ENCODE measurements at places on chromosomes 5 and 9. TPM values are rescaled to one million over a fixed set of nuclear protein-coding genes. Genes with fewer than 3 reads are reported as not detected.

DNA sequence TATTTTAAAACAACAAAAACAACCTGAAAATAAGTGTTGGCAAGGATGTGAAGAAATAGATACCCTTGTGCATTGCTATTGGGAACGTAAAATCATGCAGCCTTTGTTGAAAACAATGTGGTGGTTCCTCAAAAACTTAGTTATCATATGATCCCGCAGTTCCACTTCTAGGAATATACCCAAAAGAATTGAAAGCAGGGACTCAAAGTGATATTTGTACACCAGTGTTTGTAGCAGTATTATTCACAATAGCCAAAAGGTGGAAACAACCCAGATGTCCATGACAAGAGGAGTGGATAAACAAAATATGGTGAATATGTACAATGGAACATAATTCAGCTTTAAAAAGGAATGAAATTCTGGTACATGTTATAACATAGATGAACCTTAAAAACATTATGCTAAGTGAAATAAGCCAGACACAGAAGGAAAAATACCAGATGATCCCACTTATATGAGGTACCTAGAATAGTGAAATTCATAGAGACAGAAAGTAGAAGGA is 29.0 kb downstream of the IRF1 start:
- DNase-seq: no peak

The TMEM215 gene
- not detected for total RNA-seq

DNA sequence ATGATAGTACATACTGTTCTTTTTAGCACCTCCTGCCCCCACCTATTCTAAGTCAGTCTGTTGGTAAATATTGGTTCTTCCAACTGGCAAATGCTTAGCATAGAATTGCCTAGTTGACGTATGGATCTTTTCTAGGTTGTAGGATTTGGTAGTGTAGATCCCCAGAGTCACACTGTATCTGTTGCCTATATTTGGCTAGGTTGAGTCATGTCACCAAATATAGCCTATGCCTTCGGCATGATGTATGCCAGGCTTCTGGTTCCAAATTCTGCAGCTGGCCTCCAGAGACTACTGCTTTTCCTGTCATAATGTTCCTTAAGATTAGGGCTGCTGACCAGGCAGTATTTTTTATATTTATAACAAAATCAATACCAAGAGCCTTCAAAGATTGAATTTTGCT is 38.2 kb downstream of the CPEB4 start:
- no peak for DNase-seq

The TAF11L5 gene
- total RNA-seq: not detected

The CAPSL gene
- not detected for total RNA-seq

Measured in Karpas-422 (cell line).